ENCODE measurements at places on chromosomes 3 and 15. TPM values are rescaled to one million over a fixed set of nuclear protein-coding genes. Genes with fewer than 3 reads are reported as not detected.

GRCh38 chr3:117512975-117513374 lies 803.4 kb downstream of the TUSC7 start:
- no peak for DNase-seq

DNA sequence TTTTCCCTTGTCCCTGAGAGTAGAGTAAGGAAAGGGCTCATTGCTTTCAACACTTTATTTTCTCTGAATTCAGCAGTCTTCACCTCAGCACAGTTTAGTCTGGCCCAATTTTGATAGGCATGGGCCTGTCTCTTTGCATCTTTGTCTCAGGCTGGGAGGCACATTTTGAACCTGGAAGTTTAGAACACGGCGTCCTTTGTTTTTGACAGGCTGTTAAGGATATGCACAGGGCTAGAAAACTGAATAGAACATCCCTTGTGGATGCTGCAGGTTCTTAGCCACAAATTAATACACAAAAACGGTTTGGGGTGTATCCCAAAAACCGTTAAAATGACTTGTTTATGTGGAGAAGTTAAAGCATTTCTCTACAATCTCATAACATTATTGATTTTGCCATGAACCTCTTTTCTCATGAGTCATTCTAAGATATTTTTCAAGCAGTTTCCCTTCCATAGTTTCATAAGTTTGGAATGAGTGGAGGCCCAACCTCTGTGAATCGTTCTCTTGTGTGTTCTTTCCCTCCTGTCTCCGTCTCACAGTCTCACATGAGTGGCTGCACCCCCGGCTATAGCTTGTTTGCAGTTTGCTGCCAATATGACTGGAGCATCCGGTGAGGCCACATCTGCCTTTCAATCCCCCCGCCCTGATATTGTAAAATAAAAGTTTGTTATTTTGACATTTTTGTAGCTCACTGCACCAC lies 192.9 kb upstream of the EIF1B start:
- DNase-seq, result no peak

DNA sequence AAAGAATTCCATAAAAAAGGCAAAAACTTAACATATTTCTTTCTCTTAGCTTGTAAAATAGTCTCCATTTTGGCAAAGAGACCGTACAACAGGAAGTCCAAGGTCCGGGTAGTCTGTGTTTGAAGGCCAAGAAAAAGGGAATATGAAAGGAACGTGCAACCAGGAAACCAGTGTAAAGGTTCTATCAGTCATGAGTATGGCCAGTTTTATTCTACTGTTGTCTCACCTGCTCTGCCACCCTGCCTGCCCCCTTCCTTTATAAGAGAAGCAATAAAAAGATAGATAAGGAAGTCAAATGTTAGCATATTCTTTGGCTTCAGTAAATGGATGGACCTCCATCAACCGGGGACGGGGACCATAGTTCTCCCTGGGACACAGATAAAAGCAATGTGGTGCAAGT lies 370.6 kb upstream of the ROBO2 start:
- DNase-seq, result no peak

GRCh38 chr15:53251996-53252395 lies 461.9 kb upstream of the ONECUT1 start:
- DNase-seq, result no peak

- DNase-seq, result no peak
Observed at GRCh38 chr3:36457667-36458066, 77.4 kb downstream of the STAC start.

DNA sequence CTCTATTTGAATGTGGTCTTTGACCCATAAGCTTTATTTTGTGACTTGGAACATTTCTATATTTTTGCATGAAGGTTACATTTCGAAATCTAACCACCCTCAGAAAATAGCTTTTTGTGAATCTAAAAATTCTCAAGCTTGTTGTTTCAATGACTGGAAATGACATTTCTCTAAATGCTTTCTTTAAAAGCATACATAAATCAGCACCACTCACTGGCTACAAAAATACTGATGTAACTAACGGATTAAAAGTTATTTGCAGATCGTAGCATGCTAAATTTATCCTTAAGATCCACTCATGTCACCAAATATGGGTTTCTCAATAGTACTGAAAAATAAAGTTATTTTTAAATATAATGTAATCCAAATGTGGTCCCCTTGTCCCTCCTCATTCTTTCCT lies 55.2 kb upstream of the ACAN start:
- DNase-seq, result no peak

Gene DYNLT2B
- total RNA-seq, result 4.6 TPM

Gene ISLR2
- not detected for total RNA-seq

DNA sequence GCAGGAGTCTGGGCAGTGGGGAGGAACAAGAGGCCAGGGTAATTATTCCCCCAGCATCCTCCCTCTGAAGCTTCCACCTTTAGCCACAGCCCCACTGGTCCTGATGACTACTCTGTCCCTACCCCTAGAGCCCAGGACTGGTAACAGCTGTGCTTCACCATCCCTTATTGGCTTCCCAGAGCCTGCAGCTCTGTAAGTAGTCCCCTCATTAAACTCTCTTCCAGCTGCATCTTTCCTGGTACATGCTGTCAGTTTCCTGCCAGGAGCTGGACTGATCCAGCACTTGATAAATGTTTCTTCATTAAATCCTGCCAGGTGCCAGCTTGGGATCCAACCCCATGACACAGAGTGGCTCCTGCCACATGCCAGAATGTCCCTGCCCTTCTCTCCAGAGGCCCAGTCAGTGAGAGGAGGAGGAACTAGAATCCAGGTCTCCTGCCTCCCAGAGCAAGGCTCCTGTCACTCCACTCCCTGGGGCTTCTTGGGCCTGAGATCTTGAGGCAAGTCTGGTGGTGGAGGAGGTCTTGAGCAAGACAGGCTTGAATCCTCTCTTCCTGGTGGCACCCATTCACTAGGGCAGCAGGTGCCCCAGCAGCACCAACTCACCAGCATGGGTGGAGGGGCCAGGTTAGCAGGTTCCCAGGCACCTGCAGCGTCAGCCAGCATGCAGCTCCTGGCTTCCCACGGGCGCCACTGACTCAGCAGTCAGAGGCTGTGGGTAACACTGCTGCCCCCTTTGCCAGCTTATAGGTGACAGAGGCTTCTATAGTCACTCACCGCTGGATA lies 27.6 kb downstream of the FBXW12 start:
- no peak for DNase-seq

- DNase-seq, result no peak
Observed at GRCh38 chr3:107384907-107385306, 7.7 kb downstream of the CCDC54 start.

DNA sequence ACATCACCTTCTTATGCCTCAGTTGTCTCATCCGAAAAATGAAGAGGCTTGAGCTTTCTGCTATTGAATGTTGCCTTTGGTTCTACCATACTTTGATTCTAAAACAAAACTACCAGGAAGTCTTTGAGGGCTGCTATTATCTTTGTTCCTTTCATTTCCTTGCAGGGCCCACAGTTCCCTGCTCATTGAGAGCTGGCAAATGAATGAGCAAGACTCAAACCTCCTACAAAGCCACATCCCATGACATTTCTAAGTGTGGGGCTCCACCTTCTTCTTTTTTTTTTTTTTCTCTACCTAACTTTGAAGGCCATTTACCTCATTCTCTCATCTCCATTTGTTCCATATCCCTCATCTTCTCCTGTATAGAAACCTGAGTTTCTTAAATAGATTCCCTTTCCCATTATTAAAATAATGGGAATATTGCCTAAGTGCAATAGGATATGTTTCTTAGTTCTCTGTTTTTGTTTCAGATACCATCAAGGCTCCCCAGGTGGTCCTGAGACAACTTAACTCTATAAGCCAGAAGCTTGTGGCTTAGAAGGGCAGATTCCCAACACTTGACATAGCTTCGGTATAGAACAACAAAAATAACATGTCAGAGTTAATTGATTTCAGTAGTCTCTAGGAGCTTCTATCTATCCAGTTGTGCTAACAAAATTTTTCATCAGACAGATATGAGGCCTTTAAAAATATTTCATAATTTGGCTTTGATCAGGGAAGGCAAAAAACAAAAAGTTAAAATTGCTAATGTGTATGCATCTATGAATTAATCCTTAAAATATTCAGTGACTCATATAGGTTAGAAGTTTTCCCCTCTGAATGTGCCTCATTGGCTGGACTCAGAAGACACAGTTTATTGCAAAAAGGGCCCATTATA lies 951.6 kb downstream of the TUSC7 start:
- no peak for DNase-seq

GRCh38 chr3:122183521-122183892 lies at the start of gene CASR:
Gene CASR (plus strand): TSS chr3:122183668. CDS start chr3:122254190, 70,522 bp downstream.
- peak; percentile 17 for DNase-seq

- no peak for DNase-seq
Observed at GRCh38 chr15:78149805-78150751, 916 bp downstream of the IDH3A start.

DNA sequence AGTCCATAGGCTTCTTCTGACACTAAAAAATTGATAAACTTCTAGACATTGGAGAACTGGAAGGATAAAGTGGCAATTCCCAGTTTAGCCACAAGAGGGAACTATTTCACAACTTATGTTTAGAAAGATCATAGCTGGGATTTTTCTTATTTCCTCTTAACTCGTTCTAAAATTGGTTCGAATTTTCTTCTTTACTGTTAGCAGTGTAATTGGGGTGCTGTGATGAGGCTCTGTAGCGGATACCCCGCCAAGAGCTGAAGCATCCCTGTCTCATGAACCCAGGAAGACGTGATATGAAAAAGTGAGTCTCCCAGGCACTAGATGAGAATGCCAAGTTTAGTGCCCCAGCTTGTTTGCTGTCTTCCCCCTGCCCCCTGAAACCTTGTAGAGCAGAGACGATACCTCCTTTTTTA lies 85.1 kb downstream of the PDCD6IP start:
- no peak for DNase-seq

- DNase-seq, result no peak
Observed at GRCh38 chr15:74215958-74216357, 13.4 kb upstream of the STRA6 start.

DNA sequence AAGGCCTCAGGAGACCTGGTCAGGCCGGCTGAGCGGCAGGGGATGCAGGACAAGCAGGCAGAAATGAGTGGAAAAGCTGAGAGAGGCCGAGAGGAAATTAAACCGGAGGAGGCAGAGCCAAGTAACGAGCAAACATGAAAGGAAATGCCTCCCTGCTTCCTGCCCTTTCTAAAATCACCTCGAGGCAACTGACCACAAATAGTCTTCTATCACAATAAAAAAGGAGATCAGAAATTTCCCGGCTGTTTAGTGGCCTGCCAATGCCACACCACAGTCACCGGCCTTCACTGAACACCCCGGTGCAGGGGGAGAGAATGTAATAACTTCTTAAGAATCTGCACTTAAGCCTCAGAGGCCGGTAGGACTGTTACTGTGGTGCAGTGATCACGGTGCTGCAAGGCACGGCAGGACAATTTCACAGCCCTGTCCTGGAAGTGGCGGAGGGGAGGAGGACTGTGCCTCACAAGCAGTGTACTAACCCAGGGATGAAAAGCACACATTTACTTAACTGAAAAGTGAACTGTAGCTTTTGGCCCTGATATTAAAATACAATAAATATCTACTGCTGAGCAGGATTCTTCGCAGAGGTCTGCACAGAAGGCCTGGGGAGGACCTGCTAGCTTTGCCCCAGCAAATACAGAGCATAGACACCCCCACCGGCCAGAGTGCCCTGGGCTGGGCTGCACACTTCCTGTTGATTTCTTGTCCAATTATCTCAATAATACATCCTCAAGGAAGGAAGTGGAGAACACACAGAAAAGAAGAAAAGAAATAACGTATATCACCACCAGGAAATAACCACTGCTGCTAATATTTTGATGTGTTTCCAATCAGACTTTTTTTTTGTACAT lies 183.5 kb upstream of the NSMCE3 start:
- no peak for DNase-seq

GRCh38 chr15:51424780-51425179 lies 83.3 kb downstream of the GLDN start:
- no peak for DNase-seq

DNA sequence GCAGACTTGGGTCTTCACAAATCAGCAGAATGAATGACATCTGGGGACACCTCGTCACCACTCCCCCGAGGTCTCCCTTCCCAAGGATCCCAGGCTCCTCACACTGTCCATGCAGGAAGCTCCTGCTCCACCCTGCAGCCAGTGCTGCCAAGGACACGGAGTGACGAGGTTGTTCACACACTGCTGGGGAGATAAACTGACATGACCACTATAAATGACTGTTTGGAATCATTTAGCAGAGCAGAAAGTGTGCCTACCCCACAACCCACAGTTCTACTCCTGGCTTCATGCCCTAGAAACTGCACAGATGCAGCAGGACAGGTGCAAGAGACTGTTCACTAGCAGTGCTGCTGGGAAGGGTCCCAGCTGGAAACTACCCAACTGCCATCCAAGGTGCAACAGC lies 19.7 kb upstream of the PRSS50 start:
- DNase-seq, result no peak

DNA sequence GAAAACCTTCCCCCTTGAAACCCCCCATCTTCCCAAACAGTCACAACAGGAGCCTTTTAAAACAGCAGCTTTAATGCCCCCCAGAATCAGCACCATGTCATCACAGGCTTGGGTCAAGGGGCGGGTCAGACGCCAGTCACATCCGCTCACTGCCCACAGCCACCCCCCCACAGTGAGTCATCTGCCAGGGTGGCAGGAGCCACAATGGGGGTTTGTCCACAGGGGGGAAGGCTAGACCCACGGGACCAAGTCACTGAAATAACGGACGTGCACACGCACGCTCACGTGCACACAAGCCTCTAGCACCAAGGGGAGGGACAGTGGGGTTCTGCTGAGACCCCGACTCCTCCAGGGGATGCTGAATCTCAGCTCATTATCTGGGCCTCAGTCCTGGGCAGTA lies 441 bp upstream of the UCN2 start:
- DNase-seq, result no peak

Gene WDR93
- 2.3 TPM for total RNA-seq

GRCh38 chr3:74593152-74593551 lies 21.3 kb downstream of the CNTN3 start:
- no peak for DNase-seq

Gene THPO
- not detected for total RNA-seq

Gene NECTIN3
- total RNA-seq, result 60.3 TPM

- no peak for DNase-seq
Observed at GRCh38 chr3:138901567-138901966, 45.4 kb downstream of the FOXL2 start.

Gene GOLGA6D
- not detected for total RNA-seq

Gene EBLN2
- total RNA-seq, result 10.2 TPM

Gene RGMA
- total RNA-seq, result 8.2 TPM

GRCh38 chr3:31661993-31662670 lies 129.4 kb downstream of the STT3B start:
- DNase-seq, result no peak

Gene EPHA6
- 7.0 TPM for total RNA-seq

GRCh38 chr3:53597136-53597915 lies 102.9 kb downstream of the CACNA1D start:
- DNase-seq, result no peak

Gene RAB6B
- 5.4 TPM for total RNA-seq

Gene CHRM5
- total RNA-seq, result not detected

DNA sequence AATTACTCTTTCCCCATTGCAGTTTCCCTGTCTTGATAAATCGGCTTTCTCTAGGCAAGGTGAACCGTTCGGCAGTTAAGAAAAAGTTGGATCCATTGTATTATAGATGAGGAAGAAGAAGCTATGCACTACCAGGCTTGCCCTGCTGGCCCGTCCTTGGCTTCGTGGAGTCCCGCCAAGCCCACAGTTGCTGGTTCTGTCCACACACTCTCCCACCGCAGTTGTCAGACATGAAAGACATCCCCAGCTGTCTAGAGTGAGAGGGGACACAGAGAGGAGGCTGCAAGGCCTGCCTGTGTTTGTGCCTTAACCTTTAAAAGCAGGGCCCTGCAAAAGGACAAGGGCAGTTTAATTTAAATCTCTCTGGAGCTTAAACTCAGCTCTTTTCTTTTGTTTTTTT lies 47.2 kb upstream of the PLCL2 start:
- DNase-seq, result no peak

Gene NOX5
- 0.22 TPM for total RNA-seq
